Central memory CD4-positive, alpha-beta T cell (primary cell): ENCODE measurements at places on chromosomes 16 and 17.
A peak's percentile ranks its signal among the peaks of the same experiment; 100 is the strongest.

- no peak for DNase-seq
These were observed 25.2 kb downstream of the SREBF1 start for GRCh38 chr17:17811381-17812210.

DNA sequence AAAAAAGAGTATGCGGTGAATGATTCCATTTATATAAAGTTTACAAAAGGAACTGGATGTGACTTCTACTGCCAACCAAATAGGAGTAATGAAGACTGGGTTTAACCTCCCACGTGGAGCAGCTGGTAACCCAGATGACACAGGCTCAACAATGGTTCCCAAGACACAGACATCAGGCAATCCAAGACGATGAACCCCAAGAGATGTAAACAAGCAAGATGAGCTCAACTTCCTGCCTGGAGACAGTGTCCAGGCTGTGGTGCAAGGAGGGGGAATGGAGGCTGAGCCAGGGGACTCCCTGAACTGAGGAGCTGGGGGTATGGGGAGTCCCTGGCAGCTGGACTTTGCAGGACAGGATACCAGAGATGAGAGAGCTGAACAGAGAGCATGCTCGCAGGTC, 104.7 kb downstream of the LITAF start:
- no peak for DNase-seq

DNA sequence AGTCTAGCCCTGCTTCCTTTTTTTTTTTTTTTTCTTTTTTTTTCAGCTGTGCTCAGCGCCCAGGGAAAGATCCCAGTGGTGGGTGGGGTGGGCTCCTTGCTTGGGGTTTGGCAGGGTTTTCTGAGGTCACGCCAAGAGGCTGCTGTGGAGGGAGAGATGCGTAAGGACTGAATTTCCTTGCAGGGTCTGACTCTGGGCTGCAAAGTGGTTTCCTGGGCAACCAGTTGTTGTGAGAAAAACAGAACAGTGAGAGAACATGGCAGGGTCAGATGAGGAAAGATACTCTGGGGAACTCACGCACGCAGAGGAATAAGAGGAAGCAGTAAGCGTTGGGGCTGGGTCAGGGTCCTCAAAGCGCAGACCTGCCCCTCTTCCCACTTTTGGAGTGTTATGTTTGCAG, 119.5 kb downstream of the IRF8 start:
- DNase-seq = no peak

DNA sequence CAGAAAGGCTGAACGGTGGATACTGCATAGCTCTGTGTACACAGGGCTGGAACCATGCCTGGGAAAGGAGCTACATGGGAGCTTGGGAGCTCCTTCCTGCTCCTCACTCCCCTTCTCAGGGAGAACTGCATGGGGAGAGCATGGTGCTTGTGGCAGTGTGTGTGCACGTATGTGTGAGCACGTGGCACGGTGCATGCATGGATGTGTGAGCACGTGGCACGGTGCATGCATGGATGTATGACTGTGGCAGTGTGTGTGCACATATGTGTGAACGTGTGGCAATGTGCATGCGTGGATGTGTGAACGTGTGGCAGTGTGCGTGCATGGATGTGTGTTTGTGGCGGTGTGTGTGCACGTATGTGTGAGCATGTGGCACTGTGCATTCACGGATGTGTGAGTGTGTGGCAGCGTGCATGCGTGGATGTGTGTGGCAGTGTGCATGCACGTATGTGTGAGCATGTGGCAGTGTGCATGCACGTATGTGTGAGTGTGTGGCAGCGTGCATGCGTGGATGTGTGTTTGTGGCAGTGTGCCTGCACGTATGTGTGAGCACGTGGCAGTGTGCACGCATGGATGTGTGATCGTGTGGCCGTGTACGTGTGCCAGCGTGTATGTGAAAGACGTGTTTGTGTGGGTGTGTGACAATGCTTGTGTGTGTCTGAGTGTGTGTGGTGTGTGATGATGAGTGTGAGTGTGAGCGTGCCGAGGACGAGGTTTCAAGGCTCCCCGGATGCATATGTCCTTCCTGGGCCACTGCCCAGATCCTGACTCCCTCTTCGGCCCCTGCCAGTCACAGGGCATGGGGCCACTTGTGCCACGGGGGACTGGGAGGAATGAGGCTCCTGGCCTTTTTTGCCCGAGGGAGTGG, 52.4 kb upstream of the JPH3 start:
- no peak for DNase-seq

DNA sequence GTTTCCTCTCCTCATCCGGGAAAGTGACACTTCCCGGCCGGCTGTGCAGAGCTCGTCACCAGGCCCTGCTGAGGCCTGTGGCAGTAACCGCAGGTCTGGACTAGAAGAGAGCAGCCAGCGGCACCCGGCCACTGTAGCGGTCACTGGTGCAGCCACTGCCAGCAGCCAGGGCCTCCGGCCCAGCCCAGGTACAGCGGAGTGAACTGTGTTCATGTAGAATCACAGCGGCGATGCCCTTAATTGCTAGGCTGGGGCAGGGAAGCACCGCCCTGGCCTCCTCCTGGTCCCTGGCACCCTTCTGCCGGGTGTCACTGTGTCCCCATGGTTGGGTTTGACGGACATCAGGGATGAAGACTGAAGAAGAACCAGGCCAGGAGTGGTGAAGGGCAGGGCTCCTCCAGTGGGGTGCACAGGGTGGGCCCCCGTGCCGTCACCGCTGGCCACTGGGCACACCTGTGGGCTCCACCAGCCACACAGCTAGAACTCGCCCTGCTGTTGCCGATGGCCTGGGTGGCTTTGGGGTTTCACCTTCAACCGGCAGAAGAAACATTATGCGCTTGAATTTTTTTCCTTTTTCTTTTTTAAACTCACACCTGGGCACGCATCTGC, 165.2 kb upstream of the CHMP6 start:
- no peak for DNase-seq

GRCh38 chr16:70270176-70270575, 18.4 kb upstream of the EXOSC6 start:
- no peak for DNase-seq

DNA sequence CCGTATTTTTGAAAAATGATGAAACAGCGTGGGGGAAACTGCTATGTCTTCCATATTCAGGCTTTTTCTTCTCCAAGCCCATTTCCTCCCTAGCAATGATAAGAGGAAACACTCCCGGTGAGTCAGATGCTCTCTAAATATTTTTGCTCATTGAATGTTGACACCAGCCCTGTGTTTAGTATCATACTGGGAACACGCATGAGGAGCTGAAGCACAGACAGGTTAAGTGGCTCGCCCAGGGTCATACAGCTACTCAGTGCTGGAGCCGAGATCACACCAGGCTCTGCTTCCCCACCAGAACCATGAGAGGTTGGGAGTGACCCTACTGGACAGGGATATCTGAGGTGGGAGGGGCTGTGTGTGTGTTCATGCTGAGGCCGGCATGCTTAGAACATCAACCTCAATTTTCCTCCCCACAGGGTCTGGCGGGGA, 37.8 kb upstream of the ADGRG1 start:
- DNase-seq = no peak

GRCh38 chr17:81332914-81333528, 37.9 kb upstream of the SLC38A10 start:
- no peak for DNase-seq

GRCh38 chr17:3663102-3664011, 5.0 kb downstream of the TAX1BP3 start:
- no peak for DNase-seq

GRCh38 chr16:30621765-30622164, 11.6 kb upstream of the ZNF689 start:
- DNase-seq = no peak

- DNase-seq = no peak
These were observed 2.4 kb downstream of the EPN2 start for GRCh38 chr17:19239544-19239943.

- no peak for DNase-seq
These were observed 16.7 kb upstream of the BLMH start for GRCh38 chr17:30308406-30308805.

DNA sequence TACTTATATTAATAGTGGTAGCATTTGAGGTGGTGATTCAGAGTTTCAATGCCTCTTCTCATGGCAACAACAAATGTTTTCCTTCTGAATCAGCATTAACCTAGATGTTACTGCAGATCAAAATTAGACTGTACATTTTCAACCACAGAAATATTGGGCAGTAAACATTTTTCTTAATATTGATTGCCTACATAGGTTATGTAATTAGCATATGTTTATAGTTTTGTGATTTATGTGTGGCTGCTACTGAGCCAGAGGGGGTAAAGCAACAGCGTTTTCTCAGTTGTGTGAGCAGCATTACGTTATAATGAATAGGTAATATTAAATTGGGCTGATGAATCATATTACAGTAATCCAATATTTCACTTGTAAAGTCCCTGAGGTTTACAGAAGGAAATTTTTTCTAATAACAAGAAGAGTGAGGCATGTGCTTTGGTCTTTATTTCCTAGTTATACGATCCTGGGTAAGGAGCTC, 18.8 kb upstream of the BMERB1 start:
- DNase-seq = no peak

DNA sequence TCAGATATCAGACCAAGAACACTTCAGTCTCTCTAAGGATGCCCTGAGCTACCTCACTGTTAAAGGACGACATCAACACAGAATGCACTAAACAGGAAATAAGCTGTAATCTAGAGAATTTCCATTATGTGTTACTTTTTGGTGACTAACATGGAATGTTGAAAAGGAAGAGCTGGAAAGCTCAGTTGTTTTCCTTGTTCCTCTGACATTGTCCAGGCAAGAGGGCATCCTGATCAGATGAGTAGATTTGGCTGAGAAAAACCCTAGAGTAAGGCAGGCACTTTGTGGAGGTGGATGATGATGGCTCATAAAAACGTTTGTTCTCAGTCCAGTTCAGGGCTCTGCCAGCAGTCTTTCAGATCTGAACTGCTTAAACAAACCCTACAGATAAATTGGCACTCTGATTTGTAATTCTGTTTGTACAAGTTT, 34.0 kb downstream of the DGKE start:
- no peak for DNase-seq

- peak; percentile 84 for DNase-seq
These were observed 324.7 kb downstream of the SEC14L1 start for GRCh38 chr17:77465358-77466041.

GRCh38 chr17:40915721-40916256, 21.7 kb downstream of the KRT23 start:
- no peak for DNase-seq

GRCh38 chr17:54099221-54099620, 276.5 kb downstream of the KIF2B start:
- no peak for DNase-seq

DNA sequence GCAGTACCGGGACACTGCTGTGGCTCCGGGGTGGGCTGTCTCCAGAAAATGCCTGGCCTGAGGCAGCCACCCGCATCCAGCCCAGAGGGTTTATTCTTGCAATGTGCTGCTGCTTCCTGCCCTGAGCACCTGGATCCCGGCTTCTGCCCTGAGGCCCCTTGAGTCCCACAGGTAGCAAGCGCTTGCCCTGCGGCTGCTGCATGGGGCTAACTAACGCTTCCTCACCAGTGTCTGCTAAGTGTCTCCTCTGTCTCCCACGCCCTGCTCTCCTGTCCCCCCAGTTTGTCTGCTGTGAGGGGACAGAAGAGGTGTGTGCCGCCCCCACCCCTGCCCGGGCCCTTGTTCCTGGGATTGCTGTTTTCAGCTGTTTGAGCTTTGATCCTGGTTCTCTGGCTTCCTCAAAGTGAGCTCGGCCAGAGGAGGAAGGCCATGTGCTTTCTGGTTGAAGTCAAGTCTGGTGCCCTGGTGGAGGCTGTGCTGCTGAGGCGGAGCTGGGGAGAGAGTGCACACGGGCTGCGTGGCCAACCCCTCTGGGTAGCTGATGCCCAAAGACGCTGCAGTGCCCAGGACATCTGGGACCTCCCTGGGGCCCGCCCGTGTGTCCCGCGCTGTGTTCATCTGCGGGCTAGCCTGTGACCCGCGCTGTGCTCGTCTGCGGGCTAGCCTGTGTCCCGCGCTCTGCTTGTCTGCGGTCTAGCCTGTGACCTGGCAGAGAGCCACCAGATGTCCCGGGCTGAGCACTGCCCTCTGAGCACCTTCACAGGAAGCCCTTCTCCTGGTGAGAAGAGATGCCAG, 12.9 kb downstream of the STH start:
- DNase-seq = no peak

- DNase-seq = peak; percentile 17
These were observed 20.4 kb upstream of the PHB1 start for GRCh38 chr17:49434821-49435670.

- DNase-seq = no peak
These were observed 52.6 kb downstream of the C16orf95 start for GRCh38 chr16:87264634-87265033.

DNA sequence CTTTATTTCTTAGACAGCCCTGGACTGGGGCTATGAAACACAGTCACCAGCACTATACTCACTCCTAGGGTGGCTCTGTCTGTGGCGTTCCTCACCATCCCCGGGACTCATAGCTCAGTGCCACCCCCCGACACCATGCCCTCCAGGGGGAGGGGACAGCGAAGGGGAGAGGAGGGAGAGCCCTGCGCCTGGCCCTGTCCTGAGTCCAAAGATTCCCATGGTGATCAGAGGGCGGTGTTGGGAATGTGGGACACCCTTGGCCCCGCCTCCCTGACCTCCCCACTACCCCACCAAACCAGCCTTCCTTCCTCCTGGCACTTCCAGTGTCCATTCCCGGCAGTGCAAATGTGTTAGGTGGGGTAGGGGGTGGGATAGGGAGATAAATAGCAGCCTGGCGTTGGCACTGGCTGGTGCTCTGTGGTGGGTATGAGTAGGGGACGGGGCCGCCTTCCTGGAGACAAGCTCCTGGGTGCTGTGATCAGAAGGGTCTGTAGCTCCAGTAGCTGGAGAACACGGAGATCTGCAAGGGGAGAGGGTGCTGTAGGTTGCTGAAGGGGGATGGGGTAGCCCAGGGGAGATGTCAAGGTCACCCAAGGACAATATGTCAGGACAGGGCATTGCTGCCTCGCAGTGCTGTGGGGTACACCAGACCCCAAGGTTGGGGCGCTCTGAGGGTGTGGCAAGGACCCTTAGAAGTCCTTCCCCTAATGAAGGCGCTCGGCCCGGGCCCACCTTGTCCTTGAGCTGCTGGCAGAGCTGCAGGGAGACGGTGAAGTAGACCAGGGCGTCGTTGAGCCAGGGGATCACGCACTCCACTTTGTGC, 2.0 kb downstream of the SMIM22 start:
- DNase-seq = no peak

DNA sequence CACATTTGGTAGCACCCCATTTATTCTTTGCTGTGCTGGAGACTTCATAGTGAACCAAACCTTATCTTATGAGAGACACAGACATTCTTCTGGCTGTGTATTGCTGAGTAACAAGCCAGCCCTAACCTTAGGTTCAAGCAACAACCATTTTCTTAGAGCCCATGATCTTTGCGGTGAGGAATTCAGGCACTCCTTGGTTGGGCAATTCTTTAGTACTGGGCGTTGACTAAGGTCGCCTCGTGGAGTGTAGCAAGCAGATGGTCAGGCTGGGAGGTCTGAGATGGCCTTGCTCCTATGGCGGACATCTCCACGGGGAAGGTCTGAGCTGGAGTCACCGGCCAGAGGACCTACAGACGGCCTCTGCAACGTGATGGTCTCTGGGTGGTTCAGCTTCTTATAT, 43.1 kb downstream of the ARSG start:
- no peak for DNase-seq

- peak; percentile 67 for DNase-seq
These were observed 1.4 kb downstream of the RHBDL1 start for GRCh38 chr16:676913-677312.

GRCh38 chr17:65023791-65024190, 32.7 kb downstream of the GNA13 start:
- DNase-seq = no peak
